Esophagus mucosa (tissue), 1 donor: ENCODE measurements at places on chromosomes 4 and X.

GRCh38 chr4:7752649-7753048 is 187.0 kb downstream of the AFAP1 start:
- no peak for ATAC-seq

GRCh38 chr4:158530381-158530780 is 8.7 kb downstream of the RXFP1 start:
- no peak for ATAC-seq

- ATAC-seq: no peak
Measured at GRCh38 chr4:145440292-145441007, 41.2 kb upstream of the SMAD1 start.

GRCh38 chrX:17020851-17021821 is 74.7 kb downstream of the REPS2 start:
- ATAC-seq: no peak

- no peak for ATAC-seq
Measured at GRCh38 chr4:174215057-174215456, 68.4 kb downstream of the FBXO8 start.

- no peak for ATAC-seq
Measured at GRCh38 chr4:79982601-79983322, 90.3 kb downstream of the ANTXR2 start.

DNA sequence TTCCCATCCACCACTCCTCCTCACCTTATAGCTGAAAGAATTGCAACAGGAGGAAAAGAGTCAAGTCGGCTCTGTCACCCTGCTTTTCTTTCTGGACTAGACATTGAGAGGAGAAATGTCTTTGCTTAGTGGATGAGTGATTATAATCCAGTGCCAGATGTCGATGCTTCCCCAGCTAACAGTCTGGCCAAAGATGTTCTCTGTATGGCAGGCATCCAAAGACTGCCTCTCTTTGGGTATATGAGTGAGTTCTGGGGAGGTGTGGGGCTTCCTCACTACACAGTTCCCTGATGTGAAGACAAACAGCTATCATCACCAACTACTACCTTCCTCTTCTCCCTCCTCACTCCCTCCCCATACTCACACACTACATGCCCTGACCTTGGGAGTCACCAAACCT is 90.9 kb downstream of the COMMD8 start:
- ATAC-seq: no peak

GRCh38 chrX:31433856-31434255 is 362.0 kb upstream of the FTHL17 start:
- ATAC-seq: no peak

- ATAC-seq: no peak
Measured at GRCh38 chr4:74033739-74034138, 4.8 kb downstream of the CXCL3 start.

GRCh38 chr4:124990398-124990797 is 277.9 kb upstream of the ANKRD50 start:
- ATAC-seq: no peak

DNA sequence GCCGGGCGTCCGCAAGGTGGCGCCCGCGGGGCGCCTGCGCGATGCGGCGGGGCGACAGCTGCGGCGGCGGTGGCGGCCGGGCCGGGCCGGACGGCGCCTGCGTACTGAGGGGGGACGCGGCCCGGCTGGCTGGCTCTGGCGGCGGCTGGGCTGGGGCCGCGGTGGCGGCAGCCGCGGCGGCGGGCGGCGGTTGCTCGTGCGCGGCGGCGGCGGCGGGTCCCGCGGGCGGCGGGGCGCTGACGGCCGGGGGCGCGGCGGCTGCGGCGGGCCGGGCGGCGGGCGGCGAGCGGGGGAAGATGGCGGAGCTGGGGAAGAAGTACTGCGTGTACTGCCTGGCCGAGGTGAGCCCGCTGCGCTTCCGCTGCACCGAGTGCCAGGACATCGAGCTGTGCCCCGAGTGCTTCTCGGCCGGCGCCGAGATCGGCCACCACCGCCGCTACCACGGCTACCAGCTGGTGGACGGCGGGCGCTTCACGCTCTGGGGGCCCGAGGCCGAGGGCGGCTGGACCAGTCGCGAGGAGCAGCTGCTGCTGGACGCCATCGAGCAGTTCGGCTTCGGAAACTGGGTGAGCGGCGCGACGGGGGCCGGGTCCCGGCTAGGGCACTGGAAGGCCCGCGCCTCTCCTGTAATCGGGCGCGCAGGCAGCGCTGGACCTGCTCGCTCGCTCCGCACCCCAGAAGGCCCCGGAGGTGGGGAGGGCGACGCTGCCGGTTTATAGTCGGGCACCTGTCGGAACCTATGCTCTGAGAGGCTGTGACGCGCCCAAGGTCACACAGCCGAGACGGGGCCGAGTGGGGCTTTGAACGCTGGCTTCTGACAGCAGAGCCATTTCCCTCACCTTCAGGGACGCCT is at the start of gene TADA2B:
TSS of gene TADA2B (plus strand) at position 89 of the 853 bp plus-strand sequence. CDS start at position 297, 208 bp downstream.
- peak; percentile 34 for ATAC-seq

- no peak for ATAC-seq
Measured at GRCh38 chr4:108703370-108703769, 53.0 kb downstream of the OSTC start.

- no peak for ATAC-seq
Measured at GRCh38 chrX:65671966-65672365, 4.5 kb downstream of the MSN start.
